ENCODE measurements at places on chromosomes 13 and 19.

DNA sequence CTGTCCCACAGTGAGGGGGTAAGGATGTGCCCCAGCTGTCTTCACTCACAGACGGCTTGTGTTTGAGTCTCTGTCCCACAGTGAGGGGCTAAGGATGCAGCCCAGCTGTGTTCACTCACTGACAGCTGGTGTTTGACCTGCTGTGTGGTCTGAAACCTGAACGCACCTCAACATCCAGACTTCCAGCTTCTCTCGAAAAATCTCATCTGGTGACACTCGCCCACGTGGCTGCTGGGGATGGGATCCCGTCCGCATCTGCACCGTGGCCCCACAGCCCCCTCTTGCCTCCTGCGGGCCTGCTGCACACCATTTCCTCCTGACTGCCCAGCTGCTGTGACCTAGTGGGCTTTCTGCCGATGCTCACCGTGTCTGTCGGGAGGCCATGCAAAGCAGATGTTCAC, 27.3 kb downstream of the CHAF1A start:
- no peak for DNase-seq

DNA sequence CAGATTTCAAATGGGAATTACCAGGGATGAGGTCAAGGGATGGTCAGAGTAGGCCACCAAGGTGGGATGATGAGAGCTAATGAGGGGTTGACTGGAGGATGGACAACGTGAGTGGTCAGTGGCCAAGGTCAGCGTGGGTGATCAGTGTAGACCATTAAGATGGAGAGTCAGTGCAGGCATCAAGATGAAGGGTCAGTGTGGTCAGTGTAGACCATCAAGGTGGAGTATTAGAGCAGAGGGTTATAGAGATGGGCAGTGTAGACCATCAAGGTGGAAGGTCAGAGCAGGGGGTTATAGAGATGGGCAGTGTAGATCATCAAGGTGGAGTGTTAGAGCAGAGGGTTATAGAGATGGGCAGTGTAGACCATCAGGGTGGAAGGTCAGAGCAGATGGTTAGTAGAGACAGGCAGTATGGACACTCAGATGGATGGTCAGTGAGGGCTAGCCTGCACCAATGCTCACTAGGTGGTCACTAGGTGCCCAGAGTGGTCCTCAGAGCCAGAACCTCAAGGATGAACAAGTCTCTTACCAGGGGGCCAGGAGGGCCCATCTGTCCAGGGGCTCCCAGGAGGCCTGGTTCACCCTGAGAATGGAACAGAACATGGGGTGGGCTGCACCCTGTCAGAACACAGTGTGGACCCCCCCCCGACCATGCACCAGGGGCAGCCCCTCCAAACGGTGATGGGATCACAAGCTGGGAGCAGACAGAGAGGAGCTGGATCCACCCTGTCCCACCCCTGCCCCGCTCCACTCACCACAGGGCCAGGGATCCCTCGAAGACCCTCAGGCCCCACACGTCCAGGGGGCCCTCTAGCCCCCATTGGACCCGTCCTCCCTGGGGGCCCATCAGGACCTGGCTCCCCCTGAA, 32.7 kb upstream of the OLFM2 start:
- no peak for DNase-seq

DNA sequence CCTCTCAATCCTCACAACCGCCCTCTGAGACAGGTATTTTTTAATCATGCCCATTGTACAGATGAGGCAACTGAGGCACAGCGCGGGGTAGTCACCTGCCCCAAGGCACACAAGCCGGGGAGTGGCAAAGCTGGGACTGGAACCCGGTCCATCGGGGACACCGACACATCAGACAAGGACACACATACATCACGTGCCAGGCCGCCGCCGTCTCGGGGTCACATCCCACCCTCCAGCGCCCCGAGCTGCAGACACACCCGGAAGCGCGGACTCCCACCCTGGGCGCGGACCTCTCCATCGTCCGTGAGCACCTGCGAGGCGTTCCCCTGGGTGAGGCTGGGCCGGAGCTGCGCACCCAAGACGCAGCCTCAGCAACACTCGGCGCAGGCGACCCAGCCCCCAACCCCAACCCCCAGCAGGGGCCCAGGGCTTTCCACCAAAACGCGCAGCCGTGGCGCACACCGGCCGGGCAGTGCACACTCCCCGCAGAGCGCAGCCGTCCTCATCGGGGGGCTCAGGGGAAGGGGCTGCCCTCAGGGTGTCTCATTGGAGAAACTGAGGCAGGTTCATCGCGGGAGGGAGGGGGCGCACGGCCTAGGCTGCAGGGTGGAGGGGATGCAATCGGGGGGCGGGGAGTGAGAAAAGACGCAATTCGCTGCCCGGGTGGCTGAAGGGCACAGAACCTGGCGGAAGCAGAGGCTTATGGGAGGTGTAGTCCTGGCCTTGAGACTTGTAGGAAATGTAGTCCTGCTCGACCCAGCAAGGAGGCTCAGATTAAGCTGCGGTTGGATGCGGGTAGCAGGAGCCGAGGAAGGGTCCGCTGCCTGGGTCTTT, 1.9 kb upstream of the LMTK3 start:
- no peak for DNase-seq

DNA sequence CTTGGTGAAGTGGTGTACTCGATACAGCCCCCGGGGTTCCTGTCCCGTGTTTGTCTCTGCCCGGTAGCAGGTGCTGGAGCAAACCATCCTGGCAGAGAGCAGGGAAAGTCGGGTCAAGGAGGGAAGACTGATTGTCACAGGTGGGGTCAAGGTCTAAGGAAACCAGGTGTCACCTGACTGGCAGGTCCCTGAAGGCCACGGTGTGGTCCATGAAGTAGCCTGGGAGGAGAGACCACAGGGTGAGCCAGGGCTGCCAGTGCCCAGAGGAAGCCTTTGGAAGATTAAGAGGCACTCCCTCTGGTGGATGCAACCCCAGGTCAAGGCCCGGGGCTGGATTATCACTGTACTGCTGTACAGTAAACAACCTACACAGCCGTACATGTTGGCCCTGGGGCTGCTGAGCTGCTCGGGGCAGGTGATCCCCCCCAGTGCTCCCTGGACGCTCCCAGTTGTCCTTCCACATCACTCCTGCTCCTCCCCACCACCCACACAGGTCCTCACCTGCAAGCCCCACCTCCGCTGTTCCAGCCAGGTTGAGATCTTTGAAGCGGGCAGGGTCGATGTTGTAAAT, 6.0 kb upstream of the CCER2 start:
- DNase-seq: no peak

GRCh38 chr13:100664171-100664900, 10.3 kb downstream of the TMTC4 start:
- no peak for DNase-seq

DNA sequence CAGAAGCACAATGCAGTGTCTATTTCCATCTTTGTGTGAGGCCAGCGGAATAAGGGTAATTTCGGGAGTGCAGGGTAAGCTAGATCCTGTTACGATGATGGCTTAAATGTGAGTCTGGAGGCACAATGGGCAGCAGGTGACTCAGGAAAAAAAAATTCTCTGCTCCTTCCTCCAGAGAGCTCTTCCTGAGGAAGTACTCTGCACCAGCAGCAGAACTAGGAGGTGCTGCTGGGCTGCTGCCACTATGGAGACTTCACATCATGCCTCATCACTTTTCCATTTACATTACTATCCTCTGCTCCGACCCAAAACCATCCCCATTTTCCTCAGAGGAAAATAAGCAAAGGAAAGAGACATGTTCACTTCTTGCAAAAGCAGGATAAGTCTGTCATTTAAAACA, 282.0 kb downstream of the DNAJC15 start:
- DNase-seq: no peak

DNA sequence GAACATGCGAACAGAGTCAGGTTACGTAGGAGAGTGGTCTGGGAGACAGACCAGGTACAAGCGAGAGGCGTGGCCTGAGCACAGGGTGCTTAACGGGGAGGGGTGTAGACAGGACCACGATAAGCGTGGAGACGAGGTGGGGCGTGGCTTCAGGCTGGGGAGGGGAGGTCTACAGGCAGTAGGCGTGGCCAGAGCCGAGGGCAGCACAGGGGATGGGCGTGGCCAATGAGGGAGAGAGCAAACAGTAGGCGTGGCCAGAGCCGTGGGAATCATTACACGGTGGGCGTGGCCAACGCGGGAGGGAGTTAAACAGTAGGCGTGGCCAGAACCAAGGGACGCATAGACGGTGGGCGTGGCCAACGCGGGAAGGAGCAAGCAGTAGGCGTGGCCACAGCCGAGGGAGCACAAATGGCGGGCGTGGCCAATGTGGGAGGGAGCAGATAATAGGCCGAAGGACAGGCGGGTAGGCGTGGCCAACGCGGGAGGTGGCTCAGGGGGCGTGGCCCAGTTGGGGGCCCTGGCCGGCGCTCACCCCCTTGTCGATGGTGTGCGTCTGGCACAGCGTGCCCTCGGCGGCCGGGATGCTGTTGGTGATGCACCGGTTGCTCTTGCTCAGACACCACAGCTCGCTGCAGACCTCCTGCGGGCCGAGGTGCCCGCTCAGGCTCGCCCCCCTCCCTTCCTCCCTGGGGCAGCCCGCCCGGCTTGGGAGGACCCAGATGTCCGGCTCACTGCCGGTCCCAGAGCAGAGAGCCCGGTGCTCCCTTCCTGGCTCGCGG, 15.2 kb upstream of the MYO1F start:
- peak; percentile 74 for DNase-seq

DNA sequence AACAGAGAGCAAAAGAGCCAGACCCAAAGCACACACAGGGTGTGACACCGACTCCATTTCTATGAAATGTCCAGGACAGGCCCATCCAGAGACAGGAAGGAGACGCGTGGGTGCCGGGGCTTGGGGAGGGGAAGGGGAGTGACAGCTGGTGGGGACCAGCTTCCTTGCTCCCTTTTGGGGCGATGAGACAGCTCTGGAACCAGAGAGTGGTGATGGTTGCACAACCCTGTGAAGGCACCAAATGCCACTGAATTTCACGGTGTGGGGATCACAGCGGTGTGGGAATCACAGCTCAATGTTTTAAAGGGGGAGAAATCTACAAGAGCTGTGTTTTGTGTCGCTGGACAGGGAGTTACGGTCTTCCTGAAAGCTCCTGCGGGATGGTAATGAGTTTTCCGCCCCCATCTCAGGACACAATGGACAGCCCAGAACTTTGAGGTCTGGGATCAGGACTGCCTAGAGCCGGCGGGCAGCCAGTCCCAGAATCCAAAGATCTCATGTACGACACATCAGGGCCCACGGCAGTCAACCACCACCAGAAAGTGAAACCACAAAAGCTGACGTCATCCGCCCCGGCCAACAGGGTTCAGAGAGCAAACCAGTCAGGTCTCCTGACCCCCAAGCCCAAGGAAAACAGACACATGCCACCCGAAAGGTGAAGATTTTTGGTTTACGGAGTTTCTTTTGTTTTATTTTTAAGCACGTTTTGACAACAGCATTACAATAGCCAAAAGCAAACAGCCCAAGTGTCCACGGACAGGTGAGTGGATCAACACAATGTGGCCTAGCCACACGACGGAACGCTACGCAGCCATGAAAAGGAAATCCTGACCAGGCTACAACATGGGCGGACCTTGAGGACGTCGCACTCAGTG, 7.3 kb downstream of the SGTA start:
- DNase-seq: no peak

DNA sequence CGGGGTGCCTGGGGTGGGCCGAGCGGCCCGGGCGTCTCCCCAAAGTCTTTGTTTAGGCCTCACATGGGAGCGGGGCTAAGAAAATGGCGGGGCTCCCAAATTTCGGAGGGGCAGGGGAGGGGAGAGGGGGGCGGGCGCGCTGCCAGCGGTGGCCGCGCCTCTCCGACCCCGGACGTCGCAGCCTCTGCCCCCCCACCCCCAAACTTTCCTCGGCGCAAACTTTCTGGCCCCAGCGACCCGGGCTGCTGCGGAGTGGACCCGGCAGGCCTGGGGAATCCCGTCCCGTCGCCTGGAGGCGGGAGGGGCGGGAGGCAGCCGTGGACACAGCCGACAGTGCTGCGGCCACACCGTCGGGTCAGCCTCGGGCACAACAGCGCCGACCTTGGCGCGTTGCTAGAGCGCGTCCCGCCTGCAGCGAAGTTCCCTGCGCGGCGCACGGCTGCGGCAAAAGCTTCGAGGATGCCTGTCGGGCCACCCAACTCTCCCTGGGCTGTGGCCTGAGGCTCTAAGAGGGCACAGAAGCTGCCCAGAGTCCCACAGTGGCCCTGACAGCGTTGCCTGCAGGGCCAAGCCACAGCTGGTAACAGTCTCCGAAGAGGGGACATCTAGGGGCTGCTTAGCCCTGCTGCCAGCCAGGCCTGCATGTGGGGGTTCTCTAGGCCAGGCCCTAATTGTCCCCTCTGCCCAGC, 1.3 kb downstream of the NFIX start:
- DNase-seq: no peak

DNA sequence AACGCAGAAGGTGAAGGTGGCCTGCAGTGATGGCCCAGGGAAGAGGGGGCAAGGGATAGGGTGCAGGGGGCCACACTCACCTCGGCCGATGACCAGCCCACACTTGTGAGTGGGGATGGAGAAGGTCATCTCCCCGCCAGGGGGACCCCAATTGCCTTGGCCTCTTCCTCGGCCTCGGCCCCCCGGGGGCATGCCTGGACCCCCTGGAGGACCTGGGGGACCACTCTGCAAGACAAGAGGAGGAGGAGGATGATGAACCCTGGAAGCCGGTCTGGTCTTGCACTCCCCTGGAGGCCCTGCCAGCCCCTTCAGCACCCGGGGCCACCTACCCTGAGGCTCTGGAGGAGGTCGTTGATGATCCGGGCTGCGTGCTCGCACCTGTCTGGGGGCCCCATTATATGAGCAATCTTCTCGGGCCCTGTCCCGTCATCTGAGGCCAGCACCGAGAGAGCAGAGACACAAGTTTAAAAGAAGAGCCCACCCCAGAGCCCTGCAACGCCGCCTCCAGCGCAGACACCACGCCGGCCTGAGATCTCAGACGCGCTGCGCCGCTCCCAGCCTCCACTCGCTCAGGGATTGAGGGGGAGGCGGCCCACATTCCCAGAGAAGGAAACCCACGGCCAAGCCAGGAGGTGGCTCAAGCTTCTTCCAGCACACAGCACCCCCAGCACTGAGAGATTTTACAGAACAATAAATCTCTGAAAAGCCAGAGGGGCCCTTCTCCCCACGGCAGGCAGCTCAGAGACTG, 7.8 kb downstream of the KHSRP start:
- no peak for DNase-seq

GRCh38 chr13:100182900-100183490, 94.1 kb downstream of the PCCA start:
- DNase-seq: no peak

GRCh38 chr19:54616821-54617560, 13.3 kb upstream of the LILRB1 start:
- DNase-seq: no peak

- no peak for DNase-seq
Measured at GRCh38 chr19:33773704-33774624, 22.7 kb upstream of the KCTD15 start.

- no peak for DNase-seq
Measured at GRCh38 chr19:39139305-39139874, 13.8 kb downstream of the PAK4 start.

DNA sequence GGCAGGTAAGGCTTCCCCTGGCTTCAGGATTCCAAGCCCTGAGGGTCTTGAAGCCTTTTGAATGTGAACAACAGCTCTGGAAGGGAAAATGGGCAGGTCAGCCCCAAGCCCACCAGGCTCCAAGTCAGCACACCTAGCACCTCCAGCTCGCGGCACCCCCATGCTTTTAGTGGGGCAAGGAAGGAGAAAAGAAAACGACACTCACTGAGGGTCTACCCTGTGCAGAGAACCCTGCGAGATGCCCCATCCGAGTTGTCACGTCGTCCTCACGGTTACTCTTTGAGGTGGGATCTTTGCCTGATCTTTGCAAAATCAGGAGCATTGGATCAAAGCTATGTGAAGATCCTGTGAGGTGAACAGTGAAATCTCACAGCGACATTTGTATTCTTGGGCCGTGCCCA, 5.7 kb upstream of the F10 start:
- DNase-seq: no peak

- DNase-seq: no peak
Measured at GRCh38 chr19:39817888-39818561, 15.9 kb downstream of the DYRK1B start.

- peak; percentile 99 for DNase-seq
Measured at GRCh38 chr19:7920519-7921301, 572 bp downstream of the SNAPC2 start.

Data from frontal cortex (tissue), 4 donors.